ENCODE measurements at places on chromosomes 7 and 10. TPM values are rescaled to one million over a fixed set of nuclear protein-coding genes. Genes with fewer than 3 reads are reported as not detected.

The SSMEM1 gene
- polyA plus RNA-seq, result not detected

The SPDYE16 gene
- polyA plus RNA-seq, result 3.1 TPM

The TMEM273 gene
- polyA plus RNA-seq, result 8.4 TPM

The GBX1 gene
- 0.14 TPM for polyA plus RNA-seq

The SPDYE9 gene
- polyA plus RNA-seq, result 0.87 TPM

The SHH gene
- 22.3 TPM for polyA plus RNA-seq

The CLIP2 gene
- 24.3 TPM for polyA plus RNA-seq

The POLR2J2 gene
- polyA plus RNA-seq, result 3.8 TPM

The ELFN1 gene
- polyA plus RNA-seq, result 2.8 TPM

GRCh38 chr7:22702516-22702915, 24.5 kb upstream of the IL6 start:
- DNase-seq, result no peak

DNA sequence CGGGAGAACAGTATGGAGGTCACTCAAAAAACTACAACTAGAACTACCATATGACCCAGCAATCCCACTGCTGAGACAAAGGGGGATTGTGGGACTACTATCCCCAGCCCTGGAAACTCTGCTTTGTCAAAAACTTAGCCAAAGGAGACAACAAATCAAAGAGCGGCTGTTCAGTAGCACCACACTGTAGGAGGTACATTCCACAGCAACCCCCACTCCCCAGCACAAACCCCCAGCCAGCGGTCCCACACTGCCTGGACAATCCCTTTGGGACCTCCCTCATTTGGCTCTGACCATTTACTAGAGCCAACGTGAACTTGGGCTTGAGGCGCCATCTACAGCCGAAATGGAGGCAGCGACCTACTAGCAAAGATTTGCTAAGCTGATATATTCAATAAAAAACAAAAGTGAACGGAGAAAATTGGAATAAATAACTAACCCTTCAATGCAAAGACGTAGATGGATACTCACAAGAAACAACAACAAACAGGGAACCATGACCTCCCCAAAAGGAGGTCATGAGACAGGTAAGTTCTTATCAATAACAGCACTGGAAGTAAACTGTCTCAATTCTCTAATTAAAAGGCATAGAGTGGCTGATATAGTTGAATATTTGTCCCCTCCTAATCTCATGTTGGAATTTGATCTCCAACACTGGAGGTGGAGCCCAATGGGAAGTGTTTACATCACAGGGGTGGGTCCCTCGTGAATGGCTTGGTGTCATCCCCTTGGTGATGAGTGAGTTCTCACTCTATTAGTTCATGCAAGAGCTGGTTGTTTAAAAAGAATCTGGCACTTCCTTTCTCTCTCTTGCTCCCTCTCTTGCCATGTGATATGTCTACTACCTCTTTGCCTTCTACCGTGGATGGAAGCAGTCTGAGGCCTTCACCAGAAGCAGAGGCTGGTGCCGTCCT, 119.0 kb upstream of the KCNMA1 start:
- peak; percentile 3 for DNase-seq

- DNase-seq, result no peak
These were observed 39.2 kb upstream of the GSAP start for GRCh38 chr7:77455321-77455720.

DNA sequence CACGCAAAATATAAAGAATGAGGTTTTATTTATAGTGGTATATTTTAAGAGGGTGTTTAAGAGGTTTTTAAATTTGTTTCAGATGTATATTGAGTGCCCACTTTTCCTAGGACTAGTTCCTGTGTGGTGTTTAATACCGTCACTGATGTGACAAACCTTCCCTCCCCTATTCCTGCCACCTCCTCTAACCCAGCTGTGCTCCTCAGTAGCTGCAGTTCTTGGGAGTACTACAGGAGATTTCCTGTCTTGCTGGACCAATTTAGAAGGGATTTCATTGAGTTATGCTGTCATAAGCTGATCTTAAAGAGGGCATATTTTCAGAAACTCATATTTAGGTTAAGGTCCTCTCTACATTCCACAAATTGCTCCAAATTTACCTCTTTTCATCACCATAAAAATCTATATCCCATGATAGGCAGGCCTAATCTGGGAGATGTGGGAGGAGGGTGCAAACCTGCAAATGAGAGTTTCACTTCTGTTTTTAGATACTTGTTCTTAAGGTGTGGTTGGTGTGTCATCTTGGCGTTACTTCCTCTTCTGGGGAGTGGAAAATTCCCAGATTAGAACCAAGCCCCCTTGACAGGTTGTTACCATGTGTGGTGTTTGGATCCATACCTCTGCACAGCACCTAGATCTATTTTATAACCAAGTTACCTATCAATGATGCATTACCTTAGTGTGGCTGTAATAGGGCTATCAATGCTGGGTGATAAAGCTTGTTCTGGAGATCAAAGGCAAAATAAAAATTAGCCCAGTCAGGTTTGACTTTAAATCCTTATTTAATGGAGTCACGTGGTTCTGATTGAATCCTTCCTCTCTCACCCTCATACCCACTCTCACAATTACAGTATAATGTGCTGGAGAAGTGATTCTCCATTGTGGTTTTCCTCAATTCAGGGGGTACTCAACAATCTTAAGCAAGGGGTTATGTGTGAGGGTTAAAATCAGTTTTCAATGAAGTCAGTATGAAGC, 141.1 kb downstream of the CDK14 start:
- no peak for DNase-seq

DNA sequence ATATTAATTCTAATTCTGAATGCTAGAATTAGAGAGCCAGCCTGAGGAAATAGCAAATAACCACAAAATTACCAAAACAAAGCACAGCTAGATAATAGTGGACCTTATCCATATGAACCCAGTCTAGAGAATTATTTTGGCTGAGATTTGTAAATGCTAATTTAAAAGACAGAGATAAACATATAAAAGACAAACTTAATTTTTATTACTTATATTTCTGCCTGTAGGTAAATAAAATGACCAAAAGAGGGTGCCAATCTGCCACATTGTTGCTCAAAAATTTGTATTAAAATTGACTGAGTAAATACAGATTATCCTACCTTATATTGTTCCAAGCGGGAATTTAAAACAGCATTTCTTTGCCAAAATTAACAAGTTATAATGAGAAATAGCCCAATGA, 20.2 kb downstream of the RTKN2 start:
- DNase-seq, result no peak

All from right lung (tissue), 10 donors.